ENCODE measurements at places on chromosomes 13 and 19.

DNA sequence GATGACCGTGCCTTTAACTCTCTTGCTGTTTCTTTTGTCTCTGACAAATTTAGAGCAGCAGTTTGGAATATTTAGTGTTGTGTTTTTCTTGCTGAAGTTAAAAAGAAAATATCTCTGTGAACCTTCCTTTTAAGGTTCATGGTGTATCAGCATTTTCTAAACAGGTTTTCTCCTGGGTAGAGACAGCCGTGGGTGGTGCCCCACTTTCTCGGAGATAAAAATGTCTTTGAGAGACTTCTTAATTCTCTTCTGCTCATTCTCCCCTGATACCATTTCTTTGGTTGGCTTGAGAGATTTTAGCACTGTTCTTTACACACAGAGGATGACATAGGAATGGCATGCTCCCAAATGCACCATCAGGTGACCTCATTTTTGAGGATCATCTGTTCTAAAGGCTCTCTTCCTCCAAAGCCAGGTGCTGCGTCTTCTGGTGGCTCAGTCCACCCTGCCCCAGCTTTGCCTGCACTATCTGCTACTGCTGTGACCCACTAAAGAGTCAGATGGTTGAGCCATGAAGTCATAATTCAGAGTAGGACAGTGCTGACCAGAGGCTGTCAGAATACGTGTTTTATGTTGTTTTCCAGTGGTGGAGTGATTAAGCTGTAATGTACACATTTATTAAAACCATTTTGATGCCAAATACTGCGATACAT lies 90.3 kb upstream of the SLC10A2 start:
- DNase-seq, result no peak

DNA sequence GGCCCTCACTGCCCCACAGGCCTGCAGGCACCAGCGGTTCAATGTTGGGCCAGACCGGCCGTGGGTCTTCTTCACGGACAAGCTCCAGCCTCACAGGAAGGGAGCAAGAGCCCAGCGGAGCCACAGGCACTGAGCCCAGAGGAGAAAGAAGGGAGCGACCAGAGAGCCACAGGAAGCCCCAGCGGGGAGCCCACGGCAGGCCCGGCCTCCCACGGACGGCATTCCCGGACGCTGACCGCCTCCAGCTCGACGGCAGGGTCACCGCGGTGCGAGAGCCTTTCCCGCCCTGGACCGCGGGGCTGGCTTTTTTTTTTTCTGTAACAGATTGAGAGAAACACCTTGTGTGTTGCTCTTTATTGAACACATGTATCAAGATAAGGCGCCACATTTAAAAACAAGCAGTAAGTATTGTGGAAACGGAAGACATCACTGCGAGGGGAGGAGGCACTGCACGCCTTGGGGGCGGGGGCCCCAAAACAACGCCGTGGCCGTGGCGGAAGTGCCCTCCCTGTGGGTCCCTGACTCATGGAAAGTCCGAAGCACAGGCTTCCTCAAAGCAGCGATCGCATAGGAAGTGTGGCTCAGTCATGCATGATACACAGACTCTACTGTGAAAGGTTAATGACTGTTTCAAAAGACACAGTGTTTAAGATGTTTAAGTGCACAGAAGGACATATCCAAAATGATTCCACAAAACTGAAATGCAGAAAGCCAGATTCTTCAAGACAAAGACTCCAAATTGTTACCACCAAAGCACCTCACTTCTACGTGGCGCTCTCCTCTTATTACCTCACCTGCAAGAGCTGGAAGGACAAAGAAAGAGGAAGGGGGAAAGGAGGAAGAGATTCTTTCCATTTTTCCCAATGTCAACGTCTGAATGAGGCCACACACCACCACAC lies 3.5 kb downstream of the RASA3 start:
- no peak for DNase-seq

DNA sequence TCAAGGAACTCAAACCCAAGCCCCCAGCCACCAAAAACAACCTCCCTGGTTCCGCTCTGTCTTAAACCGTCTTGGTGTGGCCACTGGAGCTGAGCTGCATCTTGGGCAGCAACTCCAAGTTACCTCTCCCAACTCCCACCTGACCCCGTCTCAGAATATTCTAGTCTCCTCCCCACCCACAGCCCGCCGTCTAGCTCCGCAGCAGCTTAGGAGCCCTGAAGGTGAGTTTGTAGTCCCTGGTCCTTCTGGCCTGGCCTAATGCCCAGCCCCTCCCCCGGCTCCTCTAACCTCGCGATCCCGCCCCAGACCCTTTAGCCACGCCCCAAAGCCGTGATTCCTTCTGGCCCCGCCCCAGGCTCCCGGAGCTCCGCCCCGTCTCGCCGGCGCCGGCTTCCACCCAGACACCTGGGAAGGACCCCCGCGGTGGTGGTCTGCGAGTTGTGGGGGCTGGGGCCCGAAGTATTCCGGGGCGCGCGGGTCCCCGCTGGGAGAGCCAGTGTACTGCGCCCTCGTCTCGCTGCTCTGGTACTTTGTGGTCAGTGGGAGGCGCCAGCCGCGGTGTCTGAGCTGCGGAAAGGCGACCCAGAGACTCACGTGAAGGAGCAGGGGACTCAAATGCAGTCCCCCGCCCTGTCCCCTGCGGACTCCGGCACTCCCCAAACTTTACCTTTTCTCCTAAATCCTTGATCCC lies 2.5 kb upstream of the LHB start:
- no peak for DNase-seq

GRCh38 chr13:92512852-92513251 lies 713.8 kb upstream of the GPC6 start:
- no peak for DNase-seq

DNA sequence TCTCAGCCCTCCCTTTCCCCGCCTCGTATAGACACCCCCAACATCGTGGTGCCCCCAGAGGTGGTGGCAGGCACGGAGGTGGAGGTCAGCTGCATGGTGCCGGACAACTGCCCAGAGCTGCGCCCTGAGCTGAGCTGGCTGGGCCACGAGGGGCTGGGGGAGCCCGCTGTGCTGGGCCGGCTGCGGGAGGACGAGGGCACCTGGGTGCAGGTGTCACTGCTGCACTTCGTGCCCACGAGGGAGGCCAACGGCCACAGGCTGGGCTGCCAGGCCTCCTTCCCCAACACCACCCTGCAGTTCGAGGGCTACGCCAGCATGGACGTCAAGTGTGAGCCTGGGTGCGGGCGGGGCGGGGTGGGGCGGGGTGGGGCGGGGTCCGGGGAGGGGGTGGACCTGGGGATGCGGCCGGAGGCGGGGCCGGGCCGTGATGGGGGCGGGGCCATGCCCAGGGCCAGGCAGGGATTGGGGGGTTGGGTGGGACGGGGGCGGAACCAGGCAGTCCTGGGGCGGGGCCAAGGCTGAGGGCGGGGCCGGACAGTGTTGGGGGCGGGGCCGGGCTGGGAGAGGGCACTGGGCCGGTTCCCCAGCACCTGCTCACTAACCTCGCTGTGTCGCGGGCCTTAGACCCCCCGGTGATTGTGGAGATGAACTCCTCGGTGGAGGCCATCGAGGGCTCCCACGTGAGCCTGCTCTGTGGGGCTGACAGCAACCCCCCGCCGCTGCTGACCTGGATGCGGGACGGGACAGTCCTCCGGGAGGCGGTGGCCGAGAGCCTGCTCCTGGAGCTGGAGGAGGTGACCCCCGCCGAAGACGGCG lies 7.8 kb downstream of the MAG start:
- DNase-seq, result no peak

DNA sequence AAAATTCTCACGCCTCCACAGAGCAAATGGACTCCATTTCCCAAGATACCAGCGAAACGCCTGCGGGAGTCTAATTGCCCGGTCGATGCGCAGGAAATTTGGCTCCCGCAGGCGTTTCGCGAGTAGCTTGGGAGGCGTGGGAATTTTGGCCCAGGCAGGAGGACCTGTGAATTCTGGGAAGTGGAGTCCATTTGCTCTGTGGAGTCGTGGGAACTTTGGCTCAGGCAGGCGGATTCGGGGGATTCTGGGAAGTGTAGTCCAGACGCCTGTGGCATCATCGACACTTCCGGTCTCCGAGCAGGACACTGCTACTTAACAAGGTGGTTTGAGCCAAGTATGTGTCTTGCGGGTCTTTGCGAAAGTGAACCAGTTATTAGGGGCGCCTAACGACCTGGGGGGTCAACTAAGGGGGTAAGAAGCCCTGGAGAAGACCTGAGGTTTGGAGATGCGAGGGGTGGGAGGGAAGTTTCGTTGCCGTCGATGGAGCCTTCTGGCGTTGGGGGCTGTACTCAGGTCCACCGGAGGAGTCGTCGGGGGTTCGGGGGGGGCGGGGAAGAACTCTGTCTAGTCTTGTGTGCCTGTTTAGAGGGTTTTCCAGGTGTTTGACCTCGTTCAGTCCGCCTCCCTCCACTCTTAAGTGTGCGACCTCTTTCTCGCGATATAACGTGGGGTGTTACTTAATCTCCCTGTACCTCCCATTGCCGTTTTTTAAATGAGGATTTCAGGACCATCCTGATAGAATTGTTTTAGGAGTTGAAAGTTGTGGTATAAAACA lies at the start of gene ZNF155:
TSS of gene ZNF155 (plus strand) at position 277 of the 775 bp plus-strand sequence. CDS start 4,356 bp downstream, outside the sequence.
- DNase-seq, result peak; percentile 91

- DNase-seq, result no peak
Measured at GRCh38 chr13:99575376-99576120, 74.3 kb downstream of the TM9SF2 start.

DNA sequence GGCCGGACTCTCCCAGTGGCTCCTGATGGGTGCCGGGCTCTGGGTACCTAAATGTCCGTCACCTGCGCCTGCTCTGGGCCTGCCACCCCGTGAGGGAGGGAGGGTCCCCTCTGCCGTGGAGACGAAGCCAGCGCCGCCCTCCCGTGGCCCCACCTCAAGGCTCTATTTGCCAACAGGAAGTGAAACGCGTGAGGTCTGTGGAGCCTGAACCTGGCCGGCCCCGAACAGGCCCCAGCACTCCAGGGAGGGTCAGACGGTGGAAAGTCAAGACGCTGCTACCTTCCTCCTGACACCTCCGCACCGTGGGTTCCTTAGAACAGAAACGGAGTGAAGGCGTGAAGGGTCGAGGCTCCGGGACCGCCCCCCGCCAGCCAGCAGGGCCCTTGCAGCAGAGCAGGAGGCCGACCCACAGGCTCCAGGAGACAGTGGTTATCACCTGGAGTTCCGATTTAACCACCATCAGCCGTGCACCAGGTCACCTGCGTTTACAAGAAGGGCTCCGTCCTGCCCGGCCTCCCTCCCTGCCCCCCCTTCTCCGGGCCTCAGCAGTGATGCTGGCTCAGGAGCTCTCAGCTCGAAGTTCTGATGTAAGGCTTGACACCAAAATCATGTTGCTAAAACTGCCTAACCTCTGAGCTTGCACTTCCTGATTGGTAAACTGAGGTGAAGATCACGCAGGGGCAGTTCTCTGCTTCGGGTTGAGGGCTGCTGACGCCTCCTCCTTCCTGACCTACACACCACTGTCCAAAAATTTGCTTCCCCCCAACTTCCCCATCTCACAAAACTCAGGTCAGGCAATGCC lies 50.9 kb upstream of the C13orf46 start:
- DNase-seq, result no peak

DNA sequence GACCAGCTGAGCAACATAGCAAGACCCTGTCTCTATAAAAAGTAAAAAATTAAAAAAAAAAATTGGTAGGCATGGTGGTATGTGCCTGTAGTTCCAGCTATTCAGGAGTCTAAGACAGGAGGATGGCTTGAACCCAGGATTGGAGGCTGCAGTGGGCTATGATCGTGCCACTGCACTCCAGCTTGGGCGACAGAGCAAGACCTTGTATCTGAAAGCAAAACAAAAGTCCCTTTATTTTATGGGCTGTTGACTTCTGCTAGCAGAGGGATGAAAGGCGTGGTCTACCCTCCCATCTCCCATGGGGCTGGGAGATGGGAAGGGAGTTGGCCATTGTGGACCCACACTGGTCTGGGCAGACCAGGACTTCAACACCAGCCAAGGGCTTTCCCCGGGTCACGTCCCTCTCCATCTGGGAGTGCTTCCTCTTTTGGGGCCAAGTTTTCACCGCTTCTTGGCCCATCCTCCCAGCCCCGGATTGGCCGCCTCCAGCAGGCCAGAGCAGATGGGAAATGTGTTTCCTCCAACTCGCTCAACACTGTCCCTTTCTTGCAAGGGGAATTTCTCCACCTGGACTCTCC lies 2.2 kb upstream of the TNFSF9 start:
- DNase-seq, result no peak

DNA sequence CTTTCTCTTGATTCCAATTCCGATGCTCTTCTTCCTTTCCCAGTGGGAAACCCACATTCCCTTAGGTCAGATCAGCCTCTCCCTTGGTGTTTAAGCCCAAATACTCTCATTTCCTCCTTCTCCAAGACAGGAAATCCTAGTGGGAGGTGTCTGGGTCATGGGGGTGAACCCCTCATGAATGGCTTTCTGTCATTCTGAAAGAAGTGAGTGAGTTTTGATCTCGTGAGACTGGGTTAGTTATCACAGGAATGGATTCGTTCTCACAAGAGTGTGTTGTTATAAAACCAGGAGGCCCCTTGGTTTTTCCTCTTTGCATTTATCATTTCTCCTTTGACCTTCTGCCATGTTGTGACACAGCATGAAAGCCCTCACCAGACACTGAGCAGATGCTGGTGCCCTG lies 76.2 kb upstream of the MTIF3 start:
- no peak for DNase-seq

DNA sequence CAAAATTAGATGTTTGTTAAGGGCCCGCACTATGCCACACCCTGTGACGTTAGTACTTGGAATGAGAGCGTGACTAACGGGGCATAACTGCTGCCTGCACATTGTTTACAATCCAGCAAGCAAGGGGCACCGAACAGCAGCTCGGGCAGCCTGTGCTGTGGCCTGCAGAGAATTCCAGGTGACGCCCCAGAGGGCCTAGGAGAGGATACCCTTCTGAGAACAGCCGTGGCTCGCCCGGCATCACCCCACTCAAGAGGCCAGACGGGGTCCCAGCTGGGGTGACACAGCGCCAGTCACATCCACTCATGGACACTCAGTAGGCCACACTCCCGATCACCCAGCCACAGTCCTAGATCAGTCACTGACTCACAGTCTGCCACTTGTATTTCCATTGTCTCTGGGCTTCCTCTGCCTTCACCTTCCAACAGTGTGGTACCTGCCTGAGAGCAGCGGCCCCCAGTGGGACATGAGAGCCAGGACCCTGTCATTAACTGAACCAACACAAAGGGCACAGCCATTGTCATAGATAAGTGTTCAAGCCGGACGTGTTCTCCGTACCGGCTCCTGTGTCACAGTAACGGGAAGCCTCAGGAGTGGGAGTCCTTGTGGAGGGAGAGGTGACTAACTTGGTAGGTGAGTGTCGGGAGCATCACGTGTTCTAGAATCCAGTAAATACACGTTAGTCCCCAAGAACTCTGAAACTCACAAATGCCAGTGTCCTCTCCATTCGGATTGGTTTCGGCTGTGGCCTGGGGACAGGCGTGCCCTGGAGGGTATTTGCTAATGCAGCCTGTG lies 7.5 kb downstream of the ZNF331 start:
- DNase-seq, result no peak

GRCh38 chr13:35994131-35994966 lies 136.8 kb downstream of the DCLK1 start:
- no peak for DNase-seq

DNA sequence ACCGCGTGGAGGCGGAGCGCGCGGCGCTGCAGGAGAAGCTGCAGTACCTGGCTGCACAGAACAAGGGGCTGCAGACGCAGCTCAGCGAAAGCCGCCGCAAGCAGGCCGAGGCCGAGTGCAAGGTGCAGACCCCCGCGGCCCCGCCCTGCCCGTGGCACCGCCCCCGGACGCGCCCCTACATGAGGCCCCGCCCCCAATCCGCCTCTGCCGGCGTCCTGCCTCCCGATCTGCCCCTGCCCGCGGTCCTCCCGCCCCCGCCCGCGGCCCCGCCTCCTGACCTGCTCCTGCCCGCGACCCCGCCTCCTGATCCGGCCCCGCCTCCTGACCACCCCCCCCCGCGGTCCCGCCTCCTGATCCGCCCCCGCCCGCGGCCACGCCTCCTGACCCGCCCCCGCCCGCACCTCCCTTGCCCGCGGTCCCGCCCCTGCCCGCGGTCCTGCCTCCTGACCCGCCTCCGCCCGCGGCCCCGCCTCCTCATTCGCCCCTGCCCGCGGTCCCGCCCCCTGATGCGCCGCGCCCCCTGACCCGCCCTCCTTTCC lies 11.7 kb downstream of the PRR36 start:
- peak; percentile 21 for DNase-seq
